ENCODE measurements at places on chromosomes 11 and 22. TPM values are rescaled to one million over a fixed set of nuclear protein-coding genes. Genes with fewer than 3 reads are reported as not detected.

Gene DLG2
- total RNA-seq, result 1.8 TPM

Gene KRTAP5-1
- not detected for total RNA-seq

Gene KRTAP5-10
- not detected for total RNA-seq

Gene KDM4E
- not detected for total RNA-seq

Gene CSF2RB
- total RNA-seq, result 4.6 TPM

Gene OTUB1
- total RNA-seq, result 107 TPM

Gene C11orf16
- not detected for total RNA-seq

Gene PRG3
- total RNA-seq, result not detected

Gene PRODH
- total RNA-seq, result 0.94 TPM

Gene CLMP
- total RNA-seq, result 0.05 TPM

Gene P4HA3
- total RNA-seq, result not detected

Gene BTBD18
- not detected for total RNA-seq

Gene SLC7A4
- total RNA-seq, result 0.07 TPM

GRCh38 chr11:41389623-41390130, 69.8 kb downstream of the LRRC4C start:
- DNase-seq, result no peak

- no peak for DNase-seq
Measured at GRCh38 chr11:454801-455565, 4.9 kb downstream of the PTDSS2 start.

GRCh38 chr11:9568854-9569587, 4.4 kb upstream of the WEE1 start:
- DNase-seq, result no peak

- DNase-seq, result no peak
Measured at GRCh38 chr11:77455740-77456139, 18.2 kb downstream of the PAK1 start.

- DNase-seq, result no peak
Measured at GRCh38 chr11:2781408-2782274, 81.8 kb upstream of the KCNQ1OT1 start.

DNA sequence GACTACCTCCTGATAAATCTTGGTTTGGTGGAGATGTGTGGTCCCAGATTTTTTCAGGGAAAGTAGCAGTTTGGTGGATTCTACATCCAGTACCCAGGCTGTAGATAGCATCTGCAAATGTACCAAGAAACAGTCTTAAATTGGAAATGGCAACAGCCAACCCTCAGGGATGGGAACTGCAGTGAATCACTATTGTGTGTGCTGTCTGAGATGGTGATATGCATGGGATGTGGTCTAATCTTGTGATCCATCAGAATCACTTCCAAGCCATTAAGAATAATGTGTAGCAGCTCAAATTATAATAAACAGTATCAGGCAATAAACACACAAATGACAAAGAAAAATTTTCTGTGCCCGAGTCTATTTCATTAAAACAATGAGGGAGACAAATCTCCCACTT, 3.4 kb downstream of the OLFML1 start:
- DNase-seq, result no peak

DNA sequence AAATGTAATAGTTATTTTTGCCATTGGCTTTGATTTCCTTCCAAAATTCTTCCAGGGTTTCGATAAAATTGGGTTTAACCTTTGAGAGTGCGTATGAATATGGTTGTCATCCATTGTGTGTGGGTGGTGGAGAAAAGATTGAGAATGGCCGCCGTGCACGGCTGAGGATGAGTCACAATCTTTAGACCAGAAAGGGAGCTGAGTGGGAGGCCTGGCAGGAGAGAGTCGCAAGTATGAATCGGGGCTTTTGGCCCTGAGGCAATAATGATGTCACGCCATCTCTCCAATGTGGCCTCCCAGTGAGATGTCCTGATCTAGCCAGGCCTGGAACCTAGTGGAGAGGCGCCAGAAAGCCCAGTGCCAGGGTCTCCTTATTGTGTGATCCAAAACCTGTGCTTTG, 33.1 kb upstream of the SMPD1 start:
- no peak for DNase-seq

DNA sequence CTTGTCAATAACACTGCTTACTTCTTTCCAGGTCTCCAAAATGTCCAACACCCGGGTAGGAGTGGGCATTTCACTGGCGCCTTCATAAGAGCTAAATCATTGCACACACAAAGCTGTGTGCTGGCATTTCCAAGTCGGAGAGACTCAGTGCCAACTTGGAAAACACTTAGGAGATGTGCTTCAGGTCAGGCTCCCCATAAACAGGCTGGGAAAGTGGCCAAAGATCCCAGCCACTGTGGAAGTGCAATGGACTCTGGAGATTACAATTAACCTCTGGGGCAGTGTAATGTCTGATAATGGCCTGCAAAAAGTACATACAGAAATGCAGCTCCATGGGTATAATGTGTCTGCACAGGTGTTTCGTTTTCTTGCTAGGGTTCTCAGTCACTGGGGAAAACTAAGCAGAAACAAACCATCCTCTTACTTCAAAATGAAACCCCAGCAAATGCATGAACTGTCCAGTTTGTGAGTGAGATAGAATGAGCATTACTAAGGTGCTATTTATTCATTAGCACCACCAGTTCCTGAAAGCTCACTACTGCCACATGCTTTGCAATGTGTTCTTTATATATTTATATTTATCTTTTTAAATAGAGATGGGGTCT, 79.0 kb downstream of the ABTB2 start:
- DNase-seq, result no peak

DNA sequence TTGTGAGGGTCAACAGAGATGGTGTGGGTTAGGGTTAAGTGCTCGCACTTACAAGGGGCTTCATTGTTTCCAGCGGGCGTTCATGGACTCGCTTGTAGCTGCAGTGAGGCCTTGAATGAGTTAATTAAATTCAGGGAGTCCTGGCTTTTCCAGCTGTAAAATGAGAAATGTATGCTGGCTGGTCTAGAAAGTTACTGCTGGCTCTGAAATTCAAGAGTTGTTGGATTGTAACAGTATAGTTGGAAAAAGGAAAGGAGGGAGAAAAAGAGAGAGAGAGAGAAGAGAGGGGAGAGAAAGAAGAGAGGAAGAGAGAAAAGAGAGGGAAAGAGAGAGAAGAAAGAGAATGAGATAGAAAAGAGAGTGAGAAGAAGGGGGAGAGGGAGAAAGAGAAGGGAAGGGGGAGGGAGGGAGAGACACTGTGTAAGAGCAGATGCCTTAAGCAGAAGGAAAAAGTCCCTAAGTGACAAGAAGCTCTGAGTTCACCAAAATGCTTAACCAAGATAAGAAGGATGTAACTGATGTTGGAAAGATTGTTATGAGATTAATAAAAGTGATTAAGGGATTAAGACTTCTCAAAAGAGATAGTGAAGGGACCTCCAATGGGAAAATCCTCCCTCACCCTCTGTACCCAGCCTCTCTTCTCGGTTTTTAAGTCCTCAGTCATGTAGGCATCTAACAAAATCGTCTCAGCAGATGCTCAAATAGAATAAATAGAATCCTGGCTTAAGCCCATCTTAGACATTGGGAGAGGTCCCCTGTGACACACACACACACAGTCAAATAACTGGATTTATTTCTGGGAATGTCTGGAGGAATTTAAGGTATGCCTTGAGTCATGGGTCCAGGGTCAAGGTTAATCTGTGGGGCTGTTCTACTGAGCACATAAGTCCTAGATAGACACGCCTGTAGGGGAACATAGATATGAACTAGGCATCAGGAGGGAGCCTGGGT, 477.9 kb downstream of the MIAT start:
- no peak for DNase-seq

- DNase-seq, result no peak
Measured at GRCh38 chr11:115409691-115410220, 94.5 kb downstream of the CADM1 start.

- DNase-seq, result no peak
Measured at GRCh38 chr22:39204216-39204615, 40.6 kb downstream of the PDGFB start.

GRCh38 chr11:44999068-44999467, 48.4 kb upstream of the TP53I11 start:
- DNase-seq, result no peak

DNA sequence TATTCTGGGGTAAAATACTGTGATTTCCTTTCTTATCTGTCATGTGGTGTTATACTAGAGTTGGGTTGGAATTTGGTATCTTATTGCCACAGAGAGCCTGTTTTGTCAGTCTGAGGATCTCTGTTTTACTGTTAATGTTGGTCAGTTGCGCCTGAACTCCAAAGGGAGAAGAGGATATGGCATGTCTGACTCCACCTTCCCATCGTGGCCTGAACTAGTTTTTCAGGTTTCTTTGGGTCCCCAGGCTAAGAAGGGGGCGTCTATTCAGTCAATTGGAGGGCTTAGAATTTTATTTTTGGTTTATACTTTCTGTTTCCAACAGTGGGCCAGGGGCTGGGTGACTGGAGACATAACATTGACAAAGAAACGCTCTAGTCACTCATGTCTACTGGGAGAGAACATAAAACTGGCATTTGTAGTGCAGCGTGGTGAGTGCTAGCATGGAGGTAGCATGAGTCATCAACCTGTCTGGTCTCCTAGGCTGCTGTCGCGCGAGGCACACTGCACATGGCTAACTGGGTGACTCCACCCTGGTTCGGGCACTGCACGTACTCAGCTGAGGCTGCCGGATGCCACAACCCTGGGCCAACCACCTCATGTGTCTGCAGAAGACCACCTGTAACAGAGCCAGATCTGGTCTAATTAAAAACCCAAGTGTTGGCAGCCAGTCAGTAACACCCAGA, 120.1 kb upstream of the OR9Q1 start:
- no peak for DNase-seq

- no peak for DNase-seq
Measured at GRCh38 chr22:30411780-30412179, 13.8 kb upstream of the MTFP1 start.

DNA sequence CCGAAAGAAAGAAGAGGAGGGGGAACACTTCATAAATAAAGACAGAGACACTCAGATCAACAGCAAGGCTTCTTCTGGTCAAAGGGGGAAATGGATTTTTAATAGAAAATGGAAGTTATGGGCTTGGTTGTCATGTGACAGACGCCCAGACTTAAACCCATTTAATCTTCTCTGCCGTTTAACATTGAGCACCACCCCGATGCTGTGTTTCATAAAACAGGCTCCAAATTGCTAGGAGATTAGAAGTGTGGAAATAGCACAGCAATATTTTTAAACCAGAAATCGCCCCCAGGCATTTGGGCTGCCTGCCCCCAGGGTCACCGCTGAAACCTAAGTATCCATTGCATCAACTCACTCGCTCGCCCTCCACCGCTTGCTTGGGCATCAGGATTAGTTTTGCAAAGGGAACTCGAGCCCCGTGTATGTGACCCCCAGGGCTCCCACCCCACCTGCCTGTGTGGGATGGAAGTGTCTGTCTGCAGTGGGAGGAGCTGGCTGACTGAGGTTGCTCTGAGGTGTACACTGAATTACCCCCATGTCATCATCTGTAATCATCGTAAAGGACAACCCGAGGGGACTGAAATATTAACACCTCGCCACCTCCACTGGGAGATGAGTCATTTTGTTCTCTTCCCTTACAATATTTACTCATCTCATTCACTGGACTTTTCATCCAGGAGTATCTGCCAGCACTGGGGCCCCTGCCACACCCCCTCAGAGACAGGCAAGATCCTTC, 10.7 kb downstream of the DSCAML1 start:
- no peak for DNase-seq

DNA sequence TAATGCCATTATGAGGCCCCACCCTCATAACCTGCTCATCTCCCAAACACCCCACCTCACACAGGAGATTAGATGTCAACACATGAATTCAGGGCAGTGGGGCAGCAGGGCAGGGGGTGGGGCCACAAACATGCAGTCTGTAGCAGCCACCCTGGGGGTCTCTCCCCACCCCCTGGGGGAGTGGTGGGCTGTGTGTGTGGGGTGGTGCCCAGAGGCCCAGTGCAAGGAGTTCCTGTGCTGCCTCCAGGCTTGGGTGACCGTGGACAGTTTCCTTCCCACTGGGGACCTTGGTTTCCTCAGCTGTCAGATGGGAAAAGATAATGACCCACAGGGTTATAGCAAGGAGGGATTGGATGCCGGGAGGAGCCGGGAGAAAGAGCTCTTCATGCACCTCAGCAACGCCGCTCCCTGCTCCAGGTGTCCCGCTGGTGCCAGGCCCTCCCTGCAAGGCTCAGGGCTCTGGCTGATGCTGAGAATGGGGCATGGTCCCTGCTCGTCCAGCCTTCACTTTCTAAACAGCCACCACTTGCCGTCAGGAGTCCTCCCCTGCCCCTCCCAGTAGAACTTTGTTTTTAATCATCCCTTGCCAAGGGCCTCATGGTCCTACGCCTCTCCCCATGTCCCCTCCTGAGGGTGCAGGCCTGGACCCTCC, 2.0 kb upstream of the MRGPRF start:
- DNase-seq, result no peak

DNA sequence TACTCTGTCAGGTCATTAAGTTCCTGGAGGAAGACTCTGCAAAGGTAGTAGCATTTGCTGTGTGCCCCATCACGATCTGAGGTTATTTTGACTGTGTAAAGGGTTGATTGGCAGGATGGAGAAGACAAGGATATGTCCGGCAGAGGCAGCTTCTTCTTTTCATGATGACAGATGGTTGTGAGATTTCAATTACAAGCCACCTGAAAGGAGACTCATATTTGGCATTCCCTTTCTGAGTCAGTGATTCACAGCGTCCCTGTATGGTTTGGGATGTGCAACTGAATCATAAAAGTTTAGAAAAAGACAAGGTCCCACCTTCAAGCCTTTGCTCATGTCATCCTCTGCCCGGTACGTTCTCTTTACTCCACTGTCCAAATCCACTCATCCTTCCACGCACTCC, 113.4 kb downstream of the MTNR1B start:
- no peak for DNase-seq

DNA sequence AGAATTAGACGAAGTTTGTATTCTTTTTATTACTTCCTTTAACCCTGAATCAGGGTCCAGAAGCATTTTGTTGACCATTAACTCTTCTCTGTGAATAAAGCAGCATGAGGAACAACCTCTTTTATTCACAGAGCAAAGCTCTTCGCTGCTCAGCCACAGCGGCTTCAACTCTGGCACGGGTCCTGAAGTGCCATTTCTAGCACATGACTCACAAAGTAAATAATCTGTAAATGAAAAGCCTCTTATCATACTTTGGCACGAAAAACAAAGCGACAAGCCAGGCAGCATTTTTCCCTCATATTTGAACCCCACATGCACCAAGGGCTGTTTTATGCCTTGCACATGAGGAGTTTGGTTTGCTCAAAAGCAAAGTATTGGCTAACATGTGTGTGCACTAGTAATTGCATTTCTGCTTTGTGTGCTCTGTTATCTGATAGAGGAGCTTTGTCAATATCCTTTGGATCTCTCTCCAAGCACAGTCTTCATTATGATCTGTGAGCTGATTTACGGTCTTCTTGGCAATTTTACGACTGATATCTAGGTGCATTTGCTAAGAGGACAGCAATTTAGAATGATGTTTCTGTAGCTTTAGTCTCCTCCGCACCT, 33.0 kb upstream of the APOBEC3A start:
- no peak for DNase-seq

DNA sequence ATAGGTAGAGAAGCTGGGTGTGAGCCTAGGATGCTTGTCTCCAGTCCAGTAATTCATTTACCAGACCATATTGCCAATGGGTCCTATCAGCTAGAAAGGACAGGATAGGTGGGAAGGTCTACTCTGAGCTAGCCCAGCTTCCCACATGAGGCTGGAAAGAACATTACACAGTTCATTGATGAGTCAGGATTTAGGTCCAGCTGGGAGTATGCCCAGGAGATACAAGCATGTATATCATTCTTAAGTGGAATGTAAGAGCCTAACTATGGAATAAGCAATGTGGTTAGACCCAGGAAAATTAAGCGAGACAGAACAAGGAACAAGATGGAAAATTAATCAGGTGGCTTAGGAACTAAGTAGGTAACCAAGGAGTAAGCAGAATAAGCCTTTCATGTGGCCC, 59.0 kb upstream of the TBCEL start:
- no peak for DNase-seq

All from activated T-helper 2 cell treated with anti-CD3 and anti-CD28 coated beads, Interferon-gamma antibody, Interleukin-2, Interleukin-4, amounts not matched to agents 10 μg/mL and 5 μg/mL and 100 μg/mL, durations not matched to agents 14 hours and 24 hours and 36 hours (primary cell).